Stomach (tissue), 19 donors: ENCODE measurements at places on chromosomes 16 and 17. TPM values are rescaled to one million over a fixed set of nuclear protein-coding genes. Genes with fewer than 3 reads are reported as not detected.

GRCh38 chr17:16986391-16986790, 14.5 kb upstream of the TNFRSF13B start:
- no peaks in the 10 kb centered on the region for H3K4me1 ChIP-seq
- no peak overlapping the region for H3K27ac ChIP-seq
- DNase-seq = no peak
- no peaks in the 10 kb centered on the region for H3K27me3 ChIP-seq
- no peak overlapping the region for H3K4me3 ChIP-seq

TBC1D3H gene
- not detected for total RNA-seq

DNA sequence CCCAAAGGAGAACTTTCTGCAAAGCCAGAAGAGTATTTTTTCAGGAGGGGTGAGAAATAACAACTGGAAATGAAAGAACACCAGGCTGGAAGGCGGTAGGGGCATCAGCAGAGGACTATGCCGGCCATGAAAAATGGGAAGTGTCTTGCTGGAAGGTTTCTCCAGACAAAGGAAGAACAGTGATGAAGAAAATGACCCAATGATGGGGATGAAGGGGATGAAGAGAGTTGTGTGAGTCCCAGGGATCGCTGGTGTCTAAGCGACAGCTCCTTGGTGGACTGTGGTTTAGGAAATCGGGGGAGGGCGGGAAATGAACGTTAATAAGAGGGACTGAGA, 623 bp downstream of the TTLL6 start:
- peaks cover 27% of the 10 kb centered on the region for H3K4me1 ChIP-seq
- H3K27me3 ChIP-seq = no peaks in the 10 kb centered on the region
- DNase-seq = no peak
- H3K27ac ChIP-seq = peak overlapping the region; percentile 68
- no peaks in the 10 kb centered on the region for H3K36me3 ChIP-seq

CACNG1 gene
- not detected for total RNA-seq

SSTR5 gene
- not detected for total RNA-seq
